ENCODE measurements at places on chromosomes 7 and 10.

- no peak for DNase-seq
These were observed 46.2 kb upstream of the COMTD1 start for GRCh38 chr10:75281974-75282373.

DNA sequence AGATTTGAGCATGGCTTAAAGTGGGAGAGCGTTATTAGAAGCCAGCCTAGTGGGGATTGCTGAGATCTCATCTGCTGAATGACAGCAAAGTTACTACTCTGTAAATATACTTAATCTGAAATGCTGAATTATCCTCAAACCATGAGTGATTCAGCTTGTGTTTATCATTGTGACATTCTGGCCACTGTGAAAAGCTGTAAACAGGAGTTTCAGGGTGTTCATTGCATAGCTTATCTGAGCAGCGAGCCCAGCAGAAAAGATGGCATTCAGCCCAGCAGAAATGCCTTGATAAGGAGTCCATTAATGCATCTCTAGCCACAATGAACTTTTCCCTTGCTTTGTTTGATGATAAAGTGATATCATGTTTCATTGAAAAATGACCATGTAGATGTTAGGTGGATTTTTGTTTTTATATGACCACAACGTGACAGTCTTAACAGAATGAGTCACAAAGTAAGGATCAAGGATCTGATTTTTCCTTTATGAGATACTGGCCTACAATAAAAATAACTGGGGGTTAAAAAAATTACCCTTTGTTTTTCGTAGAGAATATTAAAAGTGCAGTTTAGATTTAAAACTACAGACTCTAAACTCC is 7.8 kb downstream of the TES start:
- no peak for DNase-seq

DNA sequence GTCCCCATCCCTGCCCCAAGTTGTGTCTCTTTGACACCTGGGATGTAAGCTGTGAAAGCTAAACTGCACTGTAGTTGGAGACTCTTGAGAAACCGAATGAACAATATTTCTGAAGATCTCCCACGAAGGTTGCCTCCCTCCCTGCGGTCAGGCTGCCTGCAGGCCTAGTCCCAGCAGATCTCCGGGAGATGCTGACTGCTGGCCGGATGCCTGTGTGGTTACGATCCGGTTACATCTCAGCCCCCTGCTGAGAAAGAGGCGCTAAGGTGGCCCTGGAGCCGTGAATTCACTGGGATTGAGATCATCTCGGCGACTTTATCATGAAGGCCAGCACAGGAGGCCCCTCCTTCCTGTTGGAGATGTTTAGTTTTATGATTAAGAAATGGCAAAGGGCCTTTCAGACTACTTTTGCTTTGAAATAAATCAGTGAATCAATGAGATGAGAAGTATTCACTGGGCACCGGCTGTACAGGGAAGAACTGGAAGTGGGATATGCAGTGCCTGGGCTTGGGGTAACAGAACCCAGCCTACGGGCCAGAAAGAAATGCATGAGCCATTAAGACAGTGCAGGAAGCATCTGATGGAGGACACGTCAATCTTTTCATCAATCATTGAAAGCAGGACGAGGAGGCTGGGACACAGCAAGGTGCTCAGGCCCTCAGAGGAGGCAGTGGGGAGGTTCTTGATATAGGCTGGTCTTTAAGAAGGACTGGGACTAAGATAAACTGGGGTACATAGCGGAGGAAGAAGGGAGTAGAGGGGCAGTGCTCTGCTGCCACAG is 177.6 kb downstream of the PRKAG2 start:
- DNase-seq, result no peak

- DNase-seq, result no peak
These were observed 296.2 kb downstream of the CNTNAP2 start for GRCh38 chr7:146412781-146413180.

DNA sequence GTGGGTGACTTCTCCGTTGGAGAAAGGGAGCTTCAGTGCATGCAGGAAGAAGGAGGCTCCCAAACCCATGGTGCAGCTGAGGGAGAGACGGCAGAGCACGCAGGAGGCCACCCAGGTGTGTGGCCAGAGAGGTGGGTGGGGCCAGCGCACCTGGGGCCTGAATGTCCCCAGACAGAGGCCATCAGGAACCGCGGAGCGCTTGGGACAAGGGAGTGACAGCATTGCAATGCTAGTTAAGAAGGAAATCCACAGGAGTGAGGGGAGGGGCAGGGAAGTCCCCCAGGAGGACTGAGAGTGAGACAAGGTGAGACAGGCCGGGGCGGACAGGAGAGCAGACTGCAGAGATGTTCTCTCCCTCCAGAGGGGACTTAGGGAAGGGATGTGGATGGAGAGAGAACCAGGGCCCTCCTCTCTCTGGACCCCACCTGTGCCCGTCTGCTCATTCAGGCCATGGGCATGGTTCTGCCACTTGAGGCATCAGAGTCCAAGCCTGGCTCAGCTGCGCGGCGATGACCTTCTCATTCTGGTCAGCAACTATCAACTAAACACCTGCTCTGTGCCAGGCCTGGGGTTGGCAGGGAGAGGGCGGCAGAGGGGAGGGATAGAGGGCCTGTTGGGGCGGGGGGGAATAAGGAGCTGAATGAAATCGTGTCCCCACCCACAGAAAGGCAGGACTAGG is 69.4 kb upstream of the COL13A1 start:
- no peak for DNase-seq

- DNase-seq, result no peak
These were observed 244.9 kb downstream of the SKAP2 start for GRCh38 chr7:26619348-26619984.
